ENCODE measurements at places on chromosomes 7 and 10. TPM values are rescaled to one million over a fixed set of nuclear protein-coding genes. Genes with fewer than 3 reads are reported as not detected.

CTAGE15 gene
- total RNA-seq = 0.11 TPM

CAMK2B gene
- total RNA-seq = not detected

SUN3 gene
- not detected for total RNA-seq

CALML3 gene
- not detected for total RNA-seq

AP5Z1 gene
- total RNA-seq = 20.1 TPM

KEL gene
- total RNA-seq = not detected

GPR26 gene
- total RNA-seq = not detected

SAMD8 gene
- total RNA-seq = 35.9 TPM

NPTX2 gene
- 18.9 TPM for total RNA-seq

HSPA12A gene
- total RNA-seq = 1.3 TPM

AKR1C3 gene
- total RNA-seq = 438 TPM

RBM48 gene
- 11.7 TPM for total RNA-seq

PITRM1 gene
- total RNA-seq = 38.2 TPM

PRDX3 gene
- 177 TPM for total RNA-seq

PRKCQ gene
- total RNA-seq = 0.22 TPM

NKX2-3 gene
- total RNA-seq = not detected

AMPH gene
- not detected for total RNA-seq

TMEM176A gene
- not detected for total RNA-seq

LRRTM3 gene
- total RNA-seq = not detected

CDC14C gene
- total RNA-seq = under 0.01 TPM

IGF2BP3 gene
- 2.1 TPM for total RNA-seq

INA gene
- under 0.01 TPM for total RNA-seq

TSPAN12 gene
- total RNA-seq = 128 TPM

LRRC4 gene
- total RNA-seq = 1.4 TPM

TRDMT1 gene
- total RNA-seq = 5.1 TPM

PON3 gene
- total RNA-seq = 0.11 TPM

CNNM1 gene
- under 0.01 TPM for total RNA-seq

FKBP9 gene
- total RNA-seq = 149 TPM

CLCN1 gene
- not detected for total RNA-seq

TRPV6 gene
- total RNA-seq = not detected

LANCL2 gene
- 14.8 TPM for total RNA-seq

ACSM6 gene
- total RNA-seq = not detected

TMEM236 gene
- 0.43 TPM for total RNA-seq

C7orf33 gene
- not detected for total RNA-seq
